ENCODE measurements at places on chromosomes 2 and 18. TPM values are rescaled to one million over a fixed set of nuclear protein-coding genes. Genes with fewer than 3 reads are reported as not detected.

- DNase-seq, result no peak
These were observed 236.8 kb downstream of the ZBTB7C start for GRCh38 chr18:48172226-48173006.

The NT5C1B gene
- polyA plus RNA-seq, result 0.78 TPM

- H3K27ac ChIP-seq, result no peak overlapping the region
- H3K4me3 ChIP-seq, result no peak overlapping the region
- no peak for DNase-seq
- H3K4me1 ChIP-seq, result no peaks in the 10 kb centered on the region
These were observed 1401.2 kb upstream of the CELF4 start for GRCh38 chr18:38966841-38967240.

The SLC9A4 gene
- polyA plus RNA-seq, result not detected

DNA sequence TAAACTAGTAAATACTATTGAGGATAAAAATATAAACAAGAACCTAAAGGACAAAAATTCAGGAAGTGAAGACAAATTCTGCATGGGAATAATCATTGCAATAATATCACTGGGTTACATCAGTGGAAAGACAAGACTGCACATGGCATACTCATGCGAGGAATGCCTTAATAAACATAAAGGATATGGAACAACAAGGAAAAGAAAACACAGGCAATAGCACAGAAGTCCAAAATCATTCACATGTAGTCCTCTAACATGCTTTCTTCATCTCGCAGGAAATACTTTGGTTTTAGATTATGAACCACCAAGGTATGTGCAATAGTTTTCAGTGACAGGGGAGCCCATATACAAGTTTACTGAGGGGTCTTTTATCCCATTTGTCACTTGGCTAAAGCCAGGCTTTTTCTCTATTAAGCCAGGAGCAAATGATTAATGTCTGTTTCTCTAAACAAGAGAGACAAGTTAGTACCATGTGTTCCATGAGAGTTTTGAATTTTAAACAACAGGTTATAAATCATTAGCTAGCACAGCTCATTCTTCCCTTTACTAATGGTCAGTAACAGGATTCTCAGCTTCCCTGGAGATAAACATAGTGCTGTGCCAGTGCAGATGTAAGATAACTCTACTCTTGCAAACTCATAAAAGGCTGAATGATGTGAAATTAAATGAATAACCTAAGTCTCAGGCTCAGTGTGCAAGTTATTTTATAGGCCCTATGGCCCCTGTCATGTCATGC, 353.6 kb upstream of the FSIP2 start:
- no peak overlapping the region for H3K4me3 ChIP-seq

The PIK3C3 gene
- polyA plus RNA-seq, result 17.8 TPM

- no peak overlapping the region for H3K4me3 ChIP-seq
- peaks cover 12% of the 10 kb centered on the region for H3K4me1 ChIP-seq
- H3K27ac ChIP-seq, result no peak overlapping the region
- no peaks in the 10 kb centered on the region for H3K27me3 ChIP-seq
- DNase-seq, result no peak
These were observed 25.9 kb downstream of the ALS2 start for GRCh38 chr2:201754717-201755415.

DNA sequence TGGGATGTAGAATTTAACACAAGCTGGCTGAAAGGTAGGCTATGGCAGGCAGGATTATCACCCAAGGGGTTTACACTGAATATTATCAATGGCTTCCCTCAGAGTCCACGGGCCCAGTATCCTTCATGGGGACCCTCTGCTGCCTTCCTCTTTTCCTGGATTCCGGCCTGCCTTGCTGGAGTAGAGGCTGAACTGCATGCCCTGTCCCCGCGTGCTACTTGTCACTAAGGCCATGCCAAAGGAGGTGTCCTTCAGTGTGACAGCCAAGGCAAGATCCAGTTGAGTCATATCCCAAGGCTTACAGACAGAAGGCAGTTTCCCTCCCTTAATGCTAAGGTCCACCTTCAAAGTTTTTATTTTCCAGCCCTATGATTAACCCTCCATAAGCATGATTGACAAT, 156.3 kb downstream of the CYP26B1 start:
- no peak overlapping the region for H3K4me3 ChIP-seq
- no peaks in the 10 kb centered on the region for H3K4me1 ChIP-seq
- no peak overlapping the region for H3K27ac ChIP-seq
- H3K27me3 ChIP-seq, result no peaks in the 10 kb centered on the region
- H3K36me3 ChIP-seq, result no peaks in the 10 kb centered on the region
- no peak for DNase-seq

The SCYGR3 gene
- polyA plus RNA-seq, result not detected

DNA sequence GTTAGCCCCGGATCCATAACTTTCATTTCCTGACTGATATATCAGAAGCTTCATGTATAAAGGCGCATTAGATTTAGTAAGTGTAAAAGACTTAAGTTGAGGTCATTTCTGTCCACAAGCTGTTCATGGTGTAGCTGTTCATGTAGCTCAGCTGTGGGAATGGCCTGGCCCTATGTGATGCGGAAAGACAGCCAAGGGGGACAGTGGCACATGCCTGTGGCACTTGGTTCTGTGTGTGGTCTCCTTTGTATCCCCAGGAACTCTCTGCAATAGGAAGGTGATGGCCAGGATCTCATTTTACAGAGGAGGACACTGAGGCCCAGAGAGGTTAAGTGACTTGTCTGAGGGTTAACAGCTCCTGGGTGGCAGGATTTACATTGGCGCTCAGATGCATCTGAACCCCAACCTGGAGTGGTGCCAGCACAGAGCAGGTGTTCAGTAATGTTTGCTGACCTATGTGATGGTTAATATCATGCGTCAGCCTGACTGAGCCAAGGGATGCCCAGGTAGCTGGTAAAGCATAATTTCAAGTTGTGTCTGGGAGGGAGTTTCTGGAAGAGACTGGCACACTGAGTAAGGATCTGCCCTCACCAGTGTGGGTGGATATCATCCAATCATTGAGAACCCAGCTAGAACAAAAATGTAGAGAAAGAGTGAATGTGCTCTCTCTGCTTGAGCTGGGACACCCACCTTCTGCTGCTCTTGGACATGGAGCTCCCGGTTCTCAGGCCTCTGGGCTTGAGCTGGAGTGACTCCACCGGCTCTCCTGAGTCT, 25.4 kb downstream of the HPCAL1 start:
- no peaks in the 10 kb centered on the region for H3K36me3 ChIP-seq
- peak overlapping the region; percentile 2 for H3K27ac ChIP-seq
- H3K4me1 ChIP-seq, result peaks cover 6% of the 10 kb centered on the region
- peak; percentile 79 for DNase-seq
- no peaks in the 10 kb centered on the region for H3K27me3 ChIP-seq

The CACNB4 gene
- polyA plus RNA-seq, result not detected

GRCh38 chr18:10130606-10131005, 216.8 kb downstream of the VAPA start:
- H3K36me3 ChIP-seq, result no peaks in the 10 kb centered on the region
- DNase-seq, result no peak
- H3K4me3 ChIP-seq, result no peak overlapping the region
- H3K27ac ChIP-seq, result no peak overlapping the region

The IL36B gene
- not detected for polyA plus RNA-seq

GRCh38 chr2:103254611-103255010, 492.8 kb downstream of the TMEM182 start:
- H3K27ac ChIP-seq, result no peak overlapping the region
- no peaks in the 10 kb centered on the region for H3K4me1 ChIP-seq
- no peaks in the 10 kb centered on the region for H3K36me3 ChIP-seq
- H3K4me3 ChIP-seq, result no peak overlapping the region

The POTEJ gene
- not detected for polyA plus RNA-seq

The KLHL29 gene
- 2.7 TPM for polyA plus RNA-seq

The MBP gene
- 34.3 TPM for polyA plus RNA-seq

The HOXD9 gene
- 1.9 TPM for polyA plus RNA-seq

The NDC80 gene
- polyA plus RNA-seq, result 0.89 TPM

The CRYGC gene
- not detected for polyA plus RNA-seq

- no peak for DNase-seq
- H3K27me3 ChIP-seq, result no peaks in the 10 kb centered on the region
- no peak overlapping the region for H3K4me3 ChIP-seq
- H3K4me1 ChIP-seq, result peaks cover 17% of the 10 kb centered on the region
- peaks cover 7% of the 10 kb centered on the region for H3K36me3 ChIP-seq
- H3K27ac ChIP-seq, result no peak overlapping the region
These were observed 17.6 kb downstream of the TMEM177 start for GRCh38 chr2:119696494-119697030.

GRCh38 chr18:80191907-80192652, 55.2 kb downstream of the PARD6G start:
- DNase-seq, result no peak
- H3K4me1 ChIP-seq, result no peaks in the 10 kb centered on the region
- no peaks in the 10 kb centered on the region for H3K36me3 ChIP-seq
- no peak overlapping the region for H3K4me3 ChIP-seq
- H3K27ac ChIP-seq, result no peak overlapping the region
- H3K27me3 ChIP-seq, result no peaks in the 10 kb centered on the region

The KANSL1L gene
- polyA plus RNA-seq, result 1.8 TPM

The C1GALT1C1L gene
- polyA plus RNA-seq, result not detected

GRCh38 chr2:28582152-28582551, 86.3 kb downstream of the PLB1 start:
- DNase-seq, result no peak
- H3K36me3 ChIP-seq, result no peaks in the 10 kb centered on the region
- no peak overlapping the region for H3K4me3 ChIP-seq
- no peak overlapping the region for H3K27ac ChIP-seq

- H3K36me3 ChIP-seq, result no peaks in the 10 kb centered on the region
- H3K4me1 ChIP-seq, result peaks cover 9% of the 10 kb centered on the region
- H3K27me3 ChIP-seq, result no peaks in the 10 kb centered on the region
- DNase-seq, result peak; percentile 48
- no peak overlapping the region for H3K4me3 ChIP-seq
These were observed 164.4 kb downstream of the ETAA1 start for GRCh38 chr2:67561457-67561965.

GRCh38 chr18:2139691-2140090, 431.6 kb downstream of the METTL4 start:
- no peak overlapping the region for H3K27ac ChIP-seq
- H3K36me3 ChIP-seq, result no peaks in the 10 kb centered on the region
- H3K4me1 ChIP-seq, result no peaks in the 10 kb centered on the region
- no peak overlapping the region for H3K4me3 ChIP-seq
- no peaks in the 10 kb centered on the region for H3K27me3 ChIP-seq
- DNase-seq, result no peak

GRCh38 chr2:64137996-64138395, 6.2 kb downstream of the PELI1 start:
- H3K4me3 ChIP-seq, result no peak overlapping the region
- no peaks in the 10 kb centered on the region for H3K36me3 ChIP-seq
- no peaks in the 10 kb centered on the region for H3K27me3 ChIP-seq
- peaks cover 3% of the 10 kb centered on the region for H3K4me1 ChIP-seq

DNA sequence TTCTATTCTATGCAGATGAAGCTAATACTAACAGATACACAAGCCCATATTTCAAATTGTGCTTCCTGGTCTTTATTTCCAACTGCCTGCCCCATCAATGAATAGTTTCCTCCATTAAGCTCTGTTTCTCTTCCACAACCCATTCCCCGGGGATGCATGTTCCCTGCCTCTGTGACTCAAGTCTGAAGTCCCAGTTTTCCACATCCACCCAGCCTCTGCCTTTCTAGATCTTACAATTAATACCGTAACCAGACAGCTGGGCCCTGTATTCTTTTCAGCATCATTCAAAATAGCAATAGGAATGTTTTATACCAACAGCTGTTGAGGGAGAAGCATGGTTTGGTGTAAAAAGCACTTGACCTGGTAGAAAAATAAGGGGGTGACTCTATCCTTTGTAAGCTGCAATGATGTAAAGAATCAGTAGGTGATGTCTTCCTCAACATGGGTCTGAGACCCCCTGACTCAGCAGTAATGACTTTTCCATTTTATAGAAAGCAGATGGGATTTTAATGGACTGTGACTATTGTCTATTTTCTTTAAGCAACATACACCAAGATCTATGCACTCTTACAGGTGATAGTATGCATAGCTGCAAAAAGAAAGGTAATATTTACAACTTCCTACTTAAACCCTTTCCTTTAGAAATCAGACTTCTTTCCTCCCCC, 46.1 kb upstream of the DAPL1 start:
- no peaks in the 10 kb centered on the region for H3K36me3 ChIP-seq
- H3K27me3 ChIP-seq, result no peaks in the 10 kb centered on the region
- H3K27ac ChIP-seq, result no peak overlapping the region

The STRADB gene
- polyA plus RNA-seq, result 160 TPM

- no peak overlapping the region for H3K27ac ChIP-seq
- DNase-seq, result no peak
- no peak overlapping the region for H3K4me3 ChIP-seq
- H3K36me3 ChIP-seq, result peaks cover 2% of the 10 kb centered on the region
These were observed 217.1 kb downstream of the DYSF start for GRCh38 chr2:71670430-71670795.

DNA sequence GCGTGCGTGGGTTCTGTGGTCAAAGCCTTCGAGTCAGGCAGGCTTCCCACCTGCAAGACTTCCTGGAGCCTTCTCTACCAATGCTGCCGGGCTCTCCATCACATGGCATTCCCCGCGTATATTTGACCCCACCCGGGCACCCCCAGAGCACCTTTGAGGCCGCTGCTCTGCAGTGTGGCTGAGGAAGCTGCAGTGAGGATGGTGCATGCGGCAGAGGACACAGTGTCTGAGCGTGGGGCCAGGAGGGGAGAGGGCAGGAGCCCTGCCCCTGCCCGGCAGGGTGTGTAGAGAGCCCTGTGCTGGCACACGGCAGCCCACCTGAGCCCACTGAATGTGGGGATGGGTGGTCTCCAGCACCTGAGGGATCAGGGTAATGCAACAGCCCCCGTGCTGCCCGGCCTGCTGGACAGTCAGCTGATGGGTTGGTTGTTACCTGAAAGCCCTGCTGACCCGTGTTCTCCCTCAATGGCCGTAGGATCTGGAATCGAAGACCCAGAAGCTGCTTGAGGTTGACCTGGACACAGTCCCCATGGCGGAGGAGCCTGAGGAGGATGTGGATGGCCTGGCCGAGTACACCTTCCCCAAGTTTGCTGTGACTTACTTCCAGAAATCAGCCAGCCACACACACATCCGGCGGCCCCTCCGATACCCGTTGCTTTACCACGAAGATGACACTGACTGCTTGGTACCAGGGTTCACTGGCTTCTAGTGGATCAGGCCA, 36.8 kb upstream of the GPR17 start:
- no peaks in the 10 kb centered on the region for H3K4me1 ChIP-seq
- H3K36me3 ChIP-seq, result peaks cover 37% of the 10 kb centered on the region
- no peak overlapping the region for H3K4me3 ChIP-seq
- no peak overlapping the region for H3K27ac ChIP-seq
- H3K27me3 ChIP-seq, result no peaks in the 10 kb centered on the region

- H3K4me1 ChIP-seq, result peaks cover 17% of the 10 kb centered on the region
- H3K4me3 ChIP-seq, result peak overlapping the region; percentile 81
- no peaks in the 10 kb centered on the region for H3K36me3 ChIP-seq
- H3K27ac ChIP-seq, result no peak overlapping the region
These were observed 2.0 kb downstream of the SOWAHC start for GRCh38 chr2:109616184-109616583.

GRCh38 chr2:101132202-101132601, 19.0 kb downstream of the TBC1D8 start:
- H3K27ac ChIP-seq, result no peak overlapping the region
- H3K4me1 ChIP-seq, result no peaks in the 10 kb centered on the region
- DNase-seq, result no peak
- H3K27me3 ChIP-seq, result no peaks in the 10 kb centered on the region
- no peaks in the 10 kb centered on the region for H3K36me3 ChIP-seq

GRCh38 chr2:153455861-153456260, 22.7 kb downstream of the RPRM start:
- H3K27ac ChIP-seq, result no peak overlapping the region
- no peak for DNase-seq
- H3K4me1 ChIP-seq, result no peaks in the 10 kb centered on the region
- no peaks in the 10 kb centered on the region for H3K36me3 ChIP-seq
- no peak overlapping the region for H3K4me3 ChIP-seq
- H3K27me3 ChIP-seq, result no peaks in the 10 kb centered on the region
